ENCODE measurements at places on chromosomes 12 and 14.

- DNase-seq: no peak
Measured at GRCh38 chr14:71675126-71675899, 256.9 kb upstream of the RGS6 start.

GRCh38 chr12:107749083-107749482 is 11.9 kb downstream of the PRDM4 start:
- no peak for DNase-seq

DNA sequence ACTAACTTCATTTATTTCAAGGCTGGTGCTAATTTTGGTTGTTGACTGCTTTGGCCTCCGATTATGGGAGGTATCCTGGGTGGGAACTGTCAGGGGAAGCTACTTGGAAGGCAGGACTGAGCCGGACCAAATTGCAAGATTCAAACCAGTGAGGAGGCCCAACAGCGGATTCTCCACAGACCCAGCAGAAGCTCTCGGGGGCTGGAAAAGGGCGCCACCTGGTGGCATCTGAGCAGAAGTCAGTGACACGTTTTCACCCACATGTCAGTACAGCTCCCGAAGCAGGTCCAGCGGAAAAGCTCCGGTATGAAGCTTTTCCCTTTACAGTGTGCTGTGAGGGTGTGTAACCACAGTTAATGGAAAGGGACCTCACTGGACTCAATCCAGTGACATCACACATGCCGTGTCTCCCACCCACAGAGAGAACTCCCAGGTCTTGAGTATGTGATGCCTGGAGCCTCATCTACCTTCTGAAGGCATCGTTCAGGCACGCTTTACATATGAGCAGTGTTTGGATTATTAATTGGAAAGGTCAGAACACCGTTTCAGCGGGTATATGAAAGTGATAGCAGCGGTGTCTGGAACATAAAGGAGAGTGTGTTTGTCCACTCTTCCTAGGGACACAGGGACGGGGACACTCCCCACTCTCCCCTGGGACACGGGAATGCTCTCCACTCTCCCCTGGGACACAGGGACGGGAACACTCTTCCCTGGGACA is 3.6 kb upstream of the P2RX2 start:
- DNase-seq: peak; percentile 83

GRCh38 chr12:75550401-75551240 is 39.2 kb upstream of the KRR1 start:
- no peak for DNase-seq

- DNase-seq: no peak
Measured at GRCh38 chr14:28772613-28773012, 6.0 kb downstream of the FOXG1 start.

DNA sequence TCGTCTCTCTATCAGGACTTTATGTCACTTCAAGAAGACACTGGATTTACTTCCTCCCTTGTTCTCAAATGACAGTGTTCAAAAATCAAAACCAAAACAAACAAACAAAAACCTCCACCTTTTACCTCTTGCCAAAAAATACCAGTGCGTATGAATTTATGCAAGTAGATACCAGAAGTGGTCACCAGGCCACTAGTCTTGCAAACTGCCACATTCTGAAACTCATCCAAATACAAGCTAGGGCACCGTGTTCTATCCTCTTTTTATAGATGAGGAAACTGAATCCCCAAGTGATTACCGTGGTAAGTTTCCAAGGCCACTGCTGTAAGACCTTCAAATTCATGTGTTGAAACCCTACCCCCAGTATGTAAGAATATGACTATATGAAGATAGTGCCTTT is 343.9 kb upstream of the KITLG start:
- DNase-seq: no peak

DNA sequence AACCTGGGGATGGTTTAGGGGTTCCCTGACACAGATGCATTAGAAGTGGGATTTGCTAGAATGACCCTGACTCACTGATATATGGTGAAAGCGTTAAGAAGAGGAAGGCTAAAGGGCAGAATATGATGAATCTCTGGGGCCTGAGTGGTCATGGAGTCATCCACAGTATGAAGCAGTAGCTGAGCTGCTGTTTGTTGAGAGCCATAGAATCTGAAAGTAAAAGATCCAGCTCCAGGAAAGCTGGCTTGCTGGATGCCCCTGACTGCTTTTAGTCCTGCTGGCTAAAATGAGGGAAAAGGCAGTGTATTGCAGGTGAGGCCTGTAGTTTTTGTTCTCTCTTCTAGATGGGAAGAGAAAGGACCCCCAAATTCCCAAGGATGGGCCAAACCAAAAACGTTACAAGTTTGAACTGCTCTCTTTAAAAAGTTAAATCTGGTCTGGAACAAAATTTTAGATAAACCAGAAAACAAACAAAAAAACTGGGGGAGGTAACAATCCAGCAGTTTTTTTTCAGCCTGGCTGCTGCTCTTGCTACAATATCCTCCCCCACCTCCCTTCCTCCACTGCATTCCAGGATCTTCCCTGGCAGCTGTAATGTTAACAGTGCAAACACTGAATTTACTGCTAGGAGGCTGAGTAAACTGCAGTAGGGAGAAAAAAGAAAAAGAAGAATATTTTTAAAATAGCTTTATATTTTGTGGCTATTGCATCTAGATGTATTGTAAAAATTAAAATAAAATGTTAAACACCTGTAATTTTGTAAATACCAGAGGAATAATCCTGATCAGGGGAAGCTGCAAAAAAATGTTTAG is 16.5 kb downstream of the SEL1L start:
- peak; percentile 57 for DNase-seq

DNA sequence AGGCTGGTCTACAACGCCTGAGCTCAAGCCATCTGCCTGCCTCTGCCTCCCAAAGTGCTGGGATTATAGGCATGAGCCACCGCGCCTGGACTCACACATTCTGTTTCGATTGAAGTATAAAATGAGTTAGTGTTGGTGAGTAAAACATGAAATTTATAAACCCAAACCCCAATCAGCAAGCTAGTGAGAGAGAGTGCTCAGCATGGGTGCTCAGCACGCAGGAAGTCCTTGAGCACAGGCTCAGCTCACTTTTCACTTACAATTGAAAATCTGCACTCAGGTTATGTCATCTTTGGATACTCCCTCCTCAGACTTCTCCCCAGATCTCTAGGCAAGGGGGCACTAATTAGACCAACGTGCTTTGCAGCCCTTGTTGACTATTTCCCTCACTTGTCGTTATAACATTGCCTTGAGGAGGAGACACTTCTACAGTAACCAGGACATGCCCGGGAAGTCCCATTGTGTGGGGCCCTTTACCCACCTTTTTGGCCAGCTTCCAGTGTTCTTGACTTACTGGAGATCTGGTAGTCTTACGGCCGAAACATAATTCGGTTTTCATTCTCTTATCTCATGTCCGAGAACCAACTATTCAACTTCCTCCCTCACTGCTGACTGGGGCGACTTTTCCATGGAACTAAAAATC is 68.5 kb upstream of the AMN1 start:
- DNase-seq: no peak

GRCh38 chr12:121224591-121224990 is 14.7 kb downstream of the P2RX4 start:
- DNase-seq: no peak

GRCh38 chr12:106033161-106033675 is 105.5 kb downstream of the NUAK1 start:
- no peak for DNase-seq

- DNase-seq: no peak
Measured at GRCh38 chr12:113315358-113315757, 19.6 kb downstream of the SLC8B1 start.

DNA sequence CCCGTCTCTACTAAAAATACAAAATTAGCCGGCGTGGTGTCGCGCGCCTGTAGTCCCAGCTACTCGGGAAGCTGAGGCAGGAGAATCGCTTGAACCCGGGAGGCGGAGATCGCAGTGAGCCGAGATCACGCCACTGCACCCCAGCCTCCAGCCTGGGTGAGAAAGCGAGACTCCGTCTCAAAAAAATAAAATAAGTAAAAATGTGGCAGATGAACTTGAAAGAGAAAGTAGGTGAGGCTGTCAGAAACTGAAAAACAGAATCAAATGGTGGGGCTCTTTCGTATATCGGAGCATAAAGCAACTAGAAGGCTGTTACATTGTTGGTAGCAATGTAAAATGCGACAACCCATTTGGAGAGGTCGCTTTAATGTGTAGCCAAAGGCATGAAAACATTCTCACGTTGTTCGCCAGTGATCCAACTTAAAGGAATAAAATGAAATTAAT is 767 bp upstream of the CCNT1 start:
- DNase-seq: peak; percentile 13

DNA sequence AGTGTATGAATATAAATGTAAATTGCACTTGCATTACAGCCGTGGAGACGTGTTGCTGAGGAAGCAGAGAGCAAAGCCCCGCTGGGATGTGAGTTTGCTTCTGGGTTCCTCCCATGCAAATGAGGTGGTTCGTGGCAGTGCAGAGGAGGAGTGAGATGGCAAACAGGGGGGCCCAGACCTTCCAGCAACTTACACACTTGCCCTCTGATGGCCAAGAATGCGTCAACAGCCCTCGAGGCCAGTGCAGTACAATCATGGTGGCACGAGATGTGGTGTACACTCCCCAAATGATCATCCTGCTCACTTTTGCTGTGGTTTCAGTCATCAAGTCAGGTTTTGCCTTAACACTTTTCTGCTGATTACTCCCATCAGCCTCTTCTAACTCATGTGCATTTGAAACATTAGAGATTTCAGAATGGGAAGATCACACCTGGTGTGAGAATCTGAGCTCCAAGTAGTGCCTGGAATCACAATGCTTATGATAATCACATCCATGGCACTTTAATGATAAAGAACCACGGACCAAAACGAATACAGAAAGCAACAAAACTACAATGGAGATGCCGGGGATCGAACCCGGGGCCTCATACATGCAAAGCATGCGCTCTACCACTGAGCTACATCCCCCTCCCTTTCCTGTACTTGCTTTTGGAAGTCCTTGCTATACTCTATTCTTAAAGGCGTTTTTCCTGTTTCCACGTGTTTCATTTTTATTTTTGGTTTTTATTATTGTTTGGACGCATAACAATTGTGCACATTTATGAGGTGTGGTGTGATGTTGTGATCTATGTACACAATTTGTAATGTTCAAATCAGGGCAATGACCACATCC is 7.0 kb upstream of the UBC start:
- DNase-seq: peak; percentile 72

DNA sequence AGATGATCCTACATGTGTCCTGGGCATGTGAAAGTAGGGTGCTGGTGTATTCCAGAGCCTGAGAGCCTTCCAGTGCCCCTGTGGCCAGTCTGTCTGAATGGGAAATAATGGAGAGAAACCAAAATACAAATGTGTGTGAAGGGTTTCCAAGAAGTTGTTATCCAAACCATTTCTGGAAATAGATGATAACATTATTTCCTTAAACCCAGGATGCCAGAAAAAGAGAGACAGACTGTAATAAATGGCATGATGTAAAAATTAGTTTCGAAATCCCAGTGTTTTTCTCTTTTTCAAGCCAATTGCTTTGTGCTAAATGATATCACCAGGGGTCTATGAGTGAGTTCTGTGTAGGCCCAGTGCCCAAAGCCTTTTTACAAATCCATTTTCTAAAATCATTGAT is 175.3 kb downstream of the PHLDA1 start:
- no peak for DNase-seq

- no peak for DNase-seq
Measured at GRCh38 chr14:22544406-22544805, 44.6 kb downstream of the DAD1 start.

GRCh38 chr14:97029800-97030199 is 232.6 kb downstream of the VRK1 start:
- no peak for DNase-seq

DNA sequence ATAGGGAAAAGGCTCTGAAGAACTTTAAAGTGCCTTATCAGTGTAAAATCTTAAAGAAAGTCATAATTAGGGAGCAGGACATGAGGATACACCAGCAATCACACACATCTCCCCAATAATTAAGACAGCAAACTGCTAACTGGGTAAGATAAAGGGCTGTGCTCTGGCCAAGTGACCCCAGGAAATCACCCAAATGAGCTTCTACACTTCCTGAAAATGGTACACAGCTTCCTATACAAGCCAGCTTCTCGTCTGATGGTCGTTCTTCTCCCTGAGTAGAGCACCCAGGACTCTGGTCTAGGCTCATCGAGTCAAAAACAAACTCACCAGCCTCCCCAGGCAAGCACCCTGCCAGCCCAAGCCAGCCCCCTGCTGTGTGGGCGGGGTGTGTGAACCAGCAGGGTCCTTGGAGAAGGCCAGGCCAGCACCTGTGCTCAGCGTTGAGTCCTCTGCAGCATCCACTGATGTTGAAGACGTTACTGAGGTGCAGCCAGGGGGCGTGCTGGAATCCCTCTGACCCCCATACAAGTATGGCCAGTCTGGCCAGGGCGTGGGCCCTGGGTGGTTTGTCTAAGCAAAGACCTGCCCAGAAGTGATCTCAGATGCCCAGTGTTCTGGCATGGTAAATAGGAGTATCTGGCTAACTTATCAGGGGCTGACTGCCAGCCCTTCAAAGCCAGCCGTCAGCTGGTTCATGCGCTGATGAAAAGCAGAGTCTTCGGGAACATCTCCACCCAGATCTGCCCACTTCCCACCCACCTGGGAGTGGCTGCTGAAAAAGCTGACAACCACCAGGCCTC is 41.4 kb downstream of the ACTN1 start:
- DNase-seq: peak; percentile 75

GRCh38 chr14:101104485-101104884 is 201.0 kb upstream of the RTL1 start:
- DNase-seq: no peak

DNA sequence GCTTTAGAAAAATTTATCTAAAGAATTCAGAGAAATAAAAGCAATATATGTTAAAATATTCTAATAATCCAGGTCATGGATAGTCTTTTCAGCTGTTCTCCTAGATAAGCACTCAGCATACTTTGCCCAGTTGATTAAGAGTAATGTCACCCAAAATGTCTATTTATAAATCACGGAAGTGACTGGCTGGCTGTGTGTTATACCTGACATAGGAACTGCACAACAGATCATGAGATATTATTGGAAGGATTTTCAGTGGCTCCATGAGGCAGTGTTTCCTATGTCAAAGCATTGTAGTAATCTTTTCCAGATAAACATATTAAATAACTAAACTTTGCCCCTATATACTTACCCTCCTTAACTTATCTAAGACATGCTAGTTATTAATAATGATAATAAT is 128.8 kb downstream of the ITPR2 start:
- peak; percentile 26 for DNase-seq

DNA sequence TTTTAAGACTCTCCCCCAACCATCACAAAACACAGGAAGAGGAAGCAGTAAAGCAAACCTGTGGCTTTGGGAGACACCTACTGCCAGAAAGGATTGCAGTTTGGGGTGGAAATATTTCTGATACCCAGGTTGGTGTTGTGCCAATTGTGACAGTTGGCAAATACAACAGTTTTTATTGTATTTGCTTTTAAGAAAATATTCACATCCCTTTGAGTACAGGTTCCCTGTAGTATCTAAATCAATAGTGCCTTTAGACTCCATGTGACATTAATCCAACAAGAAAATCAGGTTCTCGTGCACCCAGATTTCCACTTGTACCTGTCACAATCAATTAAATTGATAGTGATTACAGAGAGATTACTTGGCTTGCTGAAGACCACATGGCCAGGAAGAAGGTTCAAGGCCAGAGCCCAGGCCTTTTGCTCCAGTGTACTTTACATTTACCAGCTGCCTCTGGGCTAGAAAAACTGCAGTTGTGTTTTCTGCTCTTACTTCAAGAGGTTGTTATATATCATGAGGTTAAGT is 361.2 kb downstream of the ATP23 start:
- peak; percentile 32 for DNase-seq

All from small intestine (tissue), 16 donors.